Stimulated activated CD4-positive, alpha-beta T cell treated with anti-CD3 and anti-CD28 coated beads, Interleukin-2, amount 100 ng/mL, for 48 hours (primary cell): ENCODE measurements at places on chromosomes 3 and 15.

- DNase-seq = peak; percentile 4
Observed at GRCh38 chr15:39874890-39875549, 45.0 kb downstream of the GPR176 start.

DNA sequence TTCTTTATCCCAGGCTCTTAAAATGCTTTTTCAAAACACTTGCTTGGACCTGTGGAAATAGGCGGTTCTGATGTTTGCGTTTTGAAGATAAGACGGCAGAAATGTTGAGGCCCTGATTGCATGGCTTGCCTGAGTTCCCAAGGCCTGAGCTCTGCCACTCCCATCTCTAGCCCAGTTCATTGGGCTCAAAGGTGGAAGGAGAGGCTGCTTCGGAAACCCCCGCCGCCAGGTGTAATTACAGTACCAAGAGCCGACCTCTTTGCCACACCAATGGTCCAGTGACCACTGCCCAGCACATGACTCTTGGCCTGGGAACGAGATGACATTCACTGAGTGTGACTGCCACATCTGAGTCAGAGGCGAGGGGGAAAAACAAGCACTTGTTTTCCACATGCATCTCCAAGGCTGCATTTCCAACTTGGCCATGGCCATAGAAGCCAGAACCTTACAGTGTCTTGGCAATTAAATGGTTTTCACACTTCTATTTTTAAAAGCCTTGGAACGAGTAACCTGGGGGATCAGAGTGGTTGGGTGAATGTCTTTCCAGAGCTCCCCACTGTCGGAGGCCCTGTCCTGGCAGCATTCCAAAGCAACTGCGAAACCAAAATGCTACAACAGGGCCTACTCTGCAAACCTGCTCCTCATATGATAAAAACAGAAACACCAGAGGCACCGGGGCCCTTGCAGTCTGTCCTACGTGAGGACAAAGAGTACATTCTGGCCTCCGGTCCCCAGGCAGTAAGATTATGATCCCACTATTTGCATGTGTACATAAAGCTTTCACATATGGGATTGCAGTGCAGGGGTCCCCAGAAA, 63.8 kb upstream of the CGNL1 start:
- DNase-seq = no peak

GRCh38 chr3:171526869-171527268, 66.7 kb upstream of the TNIK start:
- no peak for DNase-seq

- DNase-seq = no peak
Observed at GRCh38 chr3:195916291-195916690, 7.9 kb upstream of the TNK2 start.

DNA sequence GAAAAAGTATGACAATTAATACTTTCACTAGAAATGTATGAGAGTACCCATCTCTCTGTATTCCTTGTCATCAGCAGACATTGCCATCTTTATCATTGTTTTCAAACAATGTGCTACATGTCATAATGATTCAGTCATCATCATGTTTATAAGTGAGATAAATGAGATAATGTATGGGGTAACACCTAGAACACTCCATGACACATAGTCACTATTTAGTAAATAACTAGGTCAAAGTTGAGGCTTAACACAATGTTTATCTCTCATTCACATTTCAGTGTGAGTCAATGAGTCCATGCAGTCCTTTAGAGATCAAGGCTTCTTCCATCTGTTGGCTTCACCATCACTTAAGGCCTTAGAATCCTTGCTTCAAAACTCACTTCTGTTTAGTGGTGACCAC, 70.0 kb downstream of the NLGN1 start:
- no peak for DNase-seq

- no peak for DNase-seq
Observed at GRCh38 chr3:187125319-187126031, 13.8 kb downstream of the RPL39L start.

GRCh38 chr15:63971427-63971805, 74.9 kb downstream of the DAPK2 start:
- peak; percentile 51 for DNase-seq

DNA sequence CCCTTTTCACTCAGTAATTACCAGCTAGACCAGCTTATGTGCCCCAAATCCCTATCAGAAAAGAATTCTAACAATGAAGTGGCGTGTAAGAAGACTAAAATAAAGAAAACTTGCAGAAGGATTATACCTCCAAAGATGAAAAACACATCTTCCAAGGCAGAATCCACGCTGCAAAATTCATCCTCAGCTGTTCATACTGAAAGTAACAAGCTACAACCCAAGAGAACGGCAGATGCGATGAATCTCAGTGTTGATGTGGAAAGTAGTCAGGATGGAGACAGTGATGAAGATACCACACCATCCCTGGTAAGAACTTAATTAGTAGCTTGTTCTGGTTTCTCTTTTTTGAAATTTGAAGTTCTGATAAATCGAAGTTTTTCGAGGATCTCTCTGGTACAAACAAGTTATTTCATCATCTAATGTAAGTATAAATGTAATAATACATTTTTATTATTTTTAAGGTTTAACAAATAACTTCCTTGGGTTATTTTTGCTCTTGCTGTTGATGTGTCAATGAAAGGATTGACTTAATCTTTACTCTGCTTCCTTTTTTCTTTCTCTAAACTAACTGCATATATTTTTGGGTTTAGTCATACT, 1.4 kb downstream of the WDR76 start:
- DNase-seq = peak; percentile 13

- DNase-seq = no peak
Observed at GRCh38 chr15:35308802-35309201, 223.7 kb upstream of the NANOGP8 start.
